ENCODE measurements at places on chromosomes 1 and 21.

DNA sequence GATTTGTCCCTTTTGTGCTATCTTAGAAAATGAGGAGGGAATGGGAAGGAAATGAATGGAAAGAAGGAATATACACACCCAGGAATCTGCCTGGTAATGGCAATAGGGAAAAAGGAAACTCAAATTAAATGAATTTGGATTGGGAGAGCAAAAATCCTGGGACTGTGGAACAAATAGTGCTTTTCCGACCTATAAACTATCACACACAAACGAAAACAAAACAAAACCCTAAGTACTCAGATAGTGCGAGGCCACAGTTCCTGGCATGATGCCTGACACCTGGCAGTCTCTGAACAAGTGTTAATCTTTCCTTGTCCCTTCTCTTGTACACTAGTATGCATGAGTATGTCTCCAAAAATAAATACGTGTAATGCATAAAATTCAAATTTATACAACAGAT, 319.8 kb upstream of the SPAG17 start:
- DNase-seq = no peak

- DNase-seq = peak; percentile 38
These were observed 800 bp downstream of the DR1 start for GRCh38 chr1:93346421-93346993.

GRCh38 chr1:222420633-222421032, 127.3 kb downstream of the HHIPL2 start:
- DNase-seq = no peak

- DNase-seq = no peak
These were observed 61.7 kb downstream of the LGR6 start for GRCh38 chr1:202255343-202255742.

- DNase-seq = no peak
These were observed 30.9 kb upstream of the PWP2 start for GRCh38 chr21:44076316-44076715.

- DNase-seq = no peak
These were observed 1.4 kb upstream of the CA14 start for GRCh38 chr1:150256198-150256553.
